ENCODE measurements at places on chromosomes 7 and 10.

DNA sequence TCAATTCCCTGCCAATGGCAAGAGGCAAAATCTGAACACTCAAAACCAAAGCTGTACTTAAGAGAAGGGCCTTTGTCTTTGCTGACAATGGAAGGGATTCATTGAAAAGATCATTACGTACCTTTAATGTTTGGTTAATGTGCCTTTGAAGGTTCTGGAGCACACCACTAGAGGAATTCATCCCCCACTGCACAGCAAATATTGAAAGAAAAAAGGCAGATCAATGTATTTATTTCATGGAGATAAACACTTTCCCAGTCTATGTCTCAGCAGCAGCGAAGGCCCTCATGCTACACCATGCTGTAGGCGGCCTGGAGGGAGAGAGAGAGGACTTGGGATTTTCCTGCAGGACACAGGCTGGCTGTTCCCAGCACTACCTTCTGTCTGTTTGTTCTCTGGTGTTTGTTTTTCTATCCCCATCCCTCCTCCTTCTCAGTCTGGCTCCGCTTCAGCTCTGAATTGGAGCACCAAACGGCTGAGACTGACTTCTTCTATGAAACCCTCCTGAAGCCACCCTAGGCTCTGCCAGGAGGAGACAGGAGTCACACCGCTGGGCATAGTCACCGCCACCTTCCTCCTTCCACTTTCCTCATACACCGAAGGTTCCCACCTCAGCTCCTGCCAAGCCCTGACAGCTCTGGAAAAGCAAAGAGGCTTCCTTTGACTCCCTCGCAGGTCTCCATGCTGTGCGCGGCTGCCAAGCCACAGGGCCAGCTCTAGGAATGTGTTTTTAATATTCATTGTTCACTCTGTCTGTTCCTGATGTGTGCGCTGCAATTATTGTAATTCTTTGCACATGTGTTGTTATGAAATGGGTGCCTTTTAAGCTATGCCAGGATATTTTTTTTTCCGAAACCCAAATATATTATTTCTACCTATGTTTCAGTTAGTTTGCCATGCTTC lies 301.5 kb downstream of the FZD1 start:
- DNase-seq: no peak

GRCh38 chr10:96309628-96310320 lies 5.5 kb downstream of the DNTT start:
- no peak for DNase-seq

DNA sequence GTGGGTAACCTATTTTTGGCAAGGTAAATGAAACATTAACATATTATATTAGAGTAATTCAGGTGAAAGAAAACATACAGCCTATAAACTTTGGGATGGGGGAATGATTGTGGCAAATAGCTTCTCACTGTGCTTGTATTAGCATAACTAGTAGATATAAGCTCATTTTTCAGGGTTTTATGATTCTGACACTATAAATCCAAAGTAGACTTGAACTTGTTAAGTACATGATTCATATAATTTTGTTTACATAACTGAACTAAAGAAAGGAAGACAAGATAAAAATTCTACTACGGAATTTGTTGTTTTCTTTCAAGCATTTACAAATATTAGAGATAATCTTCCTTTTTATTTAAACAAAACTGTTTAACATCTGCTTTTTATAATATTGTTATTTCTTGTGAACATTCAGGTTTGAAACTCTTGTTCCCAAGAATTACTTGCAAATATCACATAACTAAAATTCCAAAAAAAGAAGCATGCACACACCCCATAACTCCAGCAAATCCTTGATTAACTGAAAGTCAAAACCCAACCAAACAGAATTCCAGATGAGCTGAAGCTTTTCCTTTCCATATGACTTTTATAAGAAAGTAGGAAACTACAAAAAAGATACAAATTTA lies 142.3 kb downstream of the JAZF1 start:
- no peak for DNase-seq

DNA sequence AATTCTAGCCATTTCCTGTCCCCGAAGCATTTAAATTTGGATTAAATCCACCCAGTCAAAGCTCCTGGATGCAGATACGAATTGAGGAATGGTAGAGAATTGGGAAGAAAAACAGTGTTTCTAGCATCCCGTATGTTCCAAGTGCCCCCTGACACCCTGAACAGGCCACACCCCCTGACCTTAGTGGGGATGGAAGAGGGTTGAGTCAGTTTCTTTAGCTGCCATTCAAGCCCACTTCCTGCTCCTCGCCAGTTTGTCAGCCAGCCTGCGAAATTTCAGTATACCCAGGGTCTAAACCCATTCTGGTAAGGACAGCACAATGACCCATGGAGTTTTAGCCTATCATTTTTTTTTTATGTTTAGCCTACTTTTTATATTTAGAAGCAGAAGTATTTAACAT lies 101.1 kb downstream of the PKD1L1 start:
- DNase-seq: no peak

Measured in stimulated activated CD8-positive, alpha-beta memory T cell treated with anti-CD3 and anti-CD28 coated beads, Interleukin-12 subunit alpha, Interleukin-12 subunit beta, amount 100 ng/mL, for 4 hours (primary cell).